Left ventricle myocardium superior (tissue), 1 donor: ENCODE measurements at places on chromosomes 12 and 14. TPM values are rescaled to one million over a fixed set of nuclear protein-coding genes. Genes with fewer than 3 reads are reported as not detected.

PCNX4 gene
- 23.2 TPM for total RNA-seq

TRPV4 gene
- 0.25 TPM for total RNA-seq

KRT71 gene
- total RNA-seq, result not detected

MEG3 gene
- 20.6 TPM for total RNA-seq

DNA sequence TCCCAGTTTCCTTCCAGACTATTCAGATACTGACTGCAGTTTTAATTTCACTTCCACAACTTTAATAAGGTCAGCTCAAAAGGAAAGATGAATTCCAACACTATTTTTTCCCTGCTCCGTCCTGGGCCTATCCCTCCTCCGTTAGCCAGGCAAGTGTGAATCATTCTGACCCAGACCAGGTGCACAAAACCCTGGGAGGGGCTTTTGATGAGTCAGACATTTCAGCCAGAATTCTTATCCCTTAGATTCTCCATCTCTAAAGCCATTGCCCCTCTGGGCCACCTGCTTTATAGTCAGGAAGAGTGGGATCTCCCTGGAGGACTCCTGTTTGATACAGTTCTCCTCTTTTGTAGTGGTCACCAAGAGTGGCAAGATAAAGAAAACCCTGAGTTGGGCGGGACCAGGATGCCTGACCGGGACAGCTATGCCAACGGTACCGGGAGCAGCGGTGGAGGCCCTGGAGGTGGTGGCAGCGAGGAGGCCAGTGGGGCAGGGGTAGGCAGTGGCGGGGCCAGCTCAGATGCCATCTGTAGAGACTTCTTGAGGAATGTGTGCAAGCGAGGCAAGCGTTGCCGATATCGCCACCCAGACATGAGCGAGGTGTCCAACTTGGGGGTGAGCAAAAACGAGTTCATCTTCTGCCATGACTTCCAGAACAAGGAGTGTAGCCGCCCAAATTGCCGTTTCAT, 2.2 kb downstream of the ZC3H10 start:
- no peak for DNase-seq

DNA sequence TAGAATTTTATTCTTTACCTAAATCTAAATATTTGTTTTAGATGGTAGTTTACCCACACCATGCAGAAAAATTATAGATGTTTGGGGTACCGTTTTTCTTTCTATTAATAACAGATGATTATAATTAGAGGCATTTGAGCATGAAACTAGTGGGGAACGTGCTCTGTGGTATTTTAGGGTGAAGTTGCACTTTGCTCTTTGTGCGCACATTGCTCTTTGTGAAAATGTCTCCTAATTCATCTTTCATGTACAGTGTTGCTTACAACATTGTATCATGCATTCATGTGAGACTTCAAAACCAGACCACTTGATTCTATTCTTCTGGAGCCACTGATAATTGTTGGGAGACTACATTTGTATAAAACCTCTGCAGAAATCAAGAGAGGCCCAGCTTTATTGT, 449.1 kb upstream of the RGS6 start:
- no peak for DNase-seq

GRCh38 chr12:80811957-80812708, 95.4 kb downstream of the MYF5 start:
- no peak for DNase-seq

DNA sequence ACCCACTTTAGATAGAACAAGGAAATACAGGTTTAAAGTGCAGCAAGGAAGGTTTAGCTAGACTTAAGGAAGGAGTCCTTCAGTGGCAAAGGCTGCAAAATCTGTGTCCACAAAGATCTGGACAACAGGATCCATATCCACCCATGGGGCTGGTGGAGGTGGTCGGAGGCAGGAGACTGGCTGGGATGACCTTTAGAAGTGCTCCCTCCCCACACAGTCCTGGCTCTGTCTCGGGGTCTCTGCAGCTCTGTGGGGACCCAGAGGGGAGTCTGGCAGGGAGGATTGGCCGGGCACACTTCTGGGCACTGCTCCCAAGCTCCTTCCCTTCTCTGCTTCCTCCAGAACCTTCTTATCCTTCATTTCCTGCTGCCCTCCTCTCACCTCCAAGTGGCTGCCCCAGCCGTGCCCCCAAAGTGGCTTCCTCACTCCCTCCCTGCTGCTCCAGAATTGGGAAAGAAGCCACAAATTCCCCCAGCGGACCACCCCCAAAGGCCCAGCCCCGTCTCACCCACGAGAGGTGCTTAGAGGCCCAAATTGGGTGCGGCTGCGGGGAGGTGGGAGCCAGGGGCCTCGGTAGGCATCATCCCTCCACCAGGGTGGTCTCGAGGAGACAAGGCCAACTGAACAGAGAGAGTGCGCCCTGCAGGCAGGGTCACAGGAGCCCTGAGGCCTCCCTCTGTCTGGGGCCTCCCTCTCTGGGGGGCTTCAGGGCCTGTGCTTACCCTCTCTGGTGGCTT, 21.9 kb upstream of the PGF start:
- DNase-seq, result no peak

GRCh38 chr12:68568922-68569569, 41.7 kb upstream of the RAP1B start:
- DNase-seq, result no peak

GRCh38 chr12:46661110-46661845, 164.5 kb downstream of the SLC38A4 start:
- no peak for DNase-seq

DNA sequence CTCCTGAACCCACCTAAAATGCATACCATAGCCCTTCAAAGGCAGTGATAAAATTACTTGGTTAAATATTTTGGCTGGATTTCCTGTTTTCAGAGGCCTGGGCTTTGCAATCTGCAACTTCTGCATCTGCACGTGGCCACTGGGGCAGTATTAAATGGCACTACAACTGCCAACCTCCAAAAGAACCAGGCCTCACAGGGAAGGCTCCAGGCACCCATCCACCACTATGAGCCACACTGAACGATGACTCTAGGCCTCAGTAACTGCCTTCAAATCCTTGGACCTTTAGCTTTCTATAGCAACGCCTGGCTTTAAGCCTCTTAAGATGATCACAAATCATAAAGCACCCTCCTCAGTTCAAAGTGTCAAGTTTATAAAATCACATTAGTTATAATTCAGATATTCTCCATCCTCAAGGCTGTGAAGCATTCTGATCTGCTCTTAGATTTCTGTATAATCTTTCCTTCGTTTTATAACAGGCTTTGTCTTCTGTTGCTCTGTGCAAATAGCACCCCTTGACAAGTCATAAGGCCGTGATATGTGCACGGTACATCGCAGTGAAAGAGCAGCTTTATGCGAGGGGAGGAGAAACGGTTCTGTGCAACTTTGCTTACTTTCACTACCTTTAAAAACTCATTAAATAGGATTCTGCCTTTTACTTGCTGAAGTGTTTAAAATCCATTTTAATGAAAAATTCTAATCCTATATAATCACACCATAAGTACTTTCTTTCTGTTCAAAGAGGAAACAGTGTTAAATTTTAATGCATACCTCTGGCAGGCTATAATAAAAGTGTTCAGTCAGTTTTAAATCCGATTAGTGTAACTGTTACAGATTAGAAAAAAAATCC, 196.4 kb upstream of the G2E3 start:
- no peak for DNase-seq

GRCh38 chr14:61460718-61461611, 139.6 kb downstream of the PRKCH start:
- no peak for DNase-seq

DNA sequence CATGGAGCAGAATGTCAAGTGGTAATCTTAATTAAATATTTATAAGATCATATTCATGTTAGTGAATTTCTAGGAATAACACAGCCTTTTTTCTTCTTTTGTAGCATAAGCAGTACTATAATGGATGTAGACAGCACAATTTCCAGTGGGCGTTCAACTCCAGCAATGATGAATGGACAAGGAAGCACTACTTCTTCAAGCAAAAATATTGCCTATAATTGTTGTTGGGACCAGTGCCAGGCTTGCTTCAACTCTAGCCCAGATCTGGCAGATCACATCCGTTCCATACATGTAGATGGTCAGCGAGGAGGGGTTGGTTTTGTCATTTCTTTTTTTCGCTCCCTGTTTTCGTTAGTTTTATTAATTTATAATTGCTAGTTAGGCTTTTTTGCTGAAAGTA, 23.1 kb downstream of the AEBP2 start:
- no peak for DNase-seq

DNA sequence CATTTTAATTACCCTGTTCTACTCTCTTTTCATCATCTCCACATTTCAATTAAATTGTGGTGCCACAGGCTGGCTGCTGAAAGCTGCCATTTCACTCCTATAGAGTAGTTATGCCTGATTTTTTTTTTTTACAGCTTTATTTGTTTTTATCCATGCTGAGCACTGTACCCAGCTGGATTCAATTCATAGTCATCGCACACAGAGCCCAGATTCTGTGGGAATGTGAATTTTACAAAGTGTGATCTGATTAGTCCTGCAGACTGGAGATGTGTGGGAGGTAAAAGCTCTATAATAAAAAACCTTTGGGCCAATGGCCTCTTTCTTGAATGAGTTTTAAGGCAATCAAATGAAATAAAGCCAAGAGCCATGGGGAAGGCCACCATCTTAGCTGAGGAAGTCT, 190.2 kb downstream of the ANO4 start:
- no peak for DNase-seq

- DNase-seq, result no peak
Measured at GRCh38 chr14:84006643-84007155, 1523.2 kb upstream of the FLRT2 start.
